ENCODE measurements at places on chromosomes 2 and 18.

DNA sequence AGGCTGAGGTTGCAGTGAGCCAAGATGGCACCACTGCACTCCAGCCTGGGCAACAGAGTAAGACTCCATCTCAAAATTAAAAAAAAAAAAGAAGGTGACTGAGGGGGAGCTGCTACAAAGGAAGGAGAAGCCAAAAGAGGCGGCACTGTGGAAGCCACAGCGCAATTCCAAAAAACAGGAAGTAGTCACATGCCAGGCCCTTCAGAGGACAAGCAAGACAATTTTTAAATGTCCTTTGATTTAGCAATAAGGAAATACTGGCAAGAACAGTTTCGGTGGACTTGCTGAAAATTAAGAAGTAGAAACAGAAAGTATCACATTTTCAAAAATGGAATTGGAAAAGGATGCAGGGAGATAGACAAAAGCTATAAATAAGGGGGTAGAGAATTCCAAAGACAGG lies 122.8 kb downstream of the OSBPL1A start:
- no peak for DNase-seq

GRCh38 chr2:73926493-73927327 lies at the start of gene DGUOK:
Gene DGUOK (plus strand): TSS chr2:73926880. CDS start chr2:73926911, 31 bp downstream.
- DNase-seq: peak; percentile 98

DNA sequence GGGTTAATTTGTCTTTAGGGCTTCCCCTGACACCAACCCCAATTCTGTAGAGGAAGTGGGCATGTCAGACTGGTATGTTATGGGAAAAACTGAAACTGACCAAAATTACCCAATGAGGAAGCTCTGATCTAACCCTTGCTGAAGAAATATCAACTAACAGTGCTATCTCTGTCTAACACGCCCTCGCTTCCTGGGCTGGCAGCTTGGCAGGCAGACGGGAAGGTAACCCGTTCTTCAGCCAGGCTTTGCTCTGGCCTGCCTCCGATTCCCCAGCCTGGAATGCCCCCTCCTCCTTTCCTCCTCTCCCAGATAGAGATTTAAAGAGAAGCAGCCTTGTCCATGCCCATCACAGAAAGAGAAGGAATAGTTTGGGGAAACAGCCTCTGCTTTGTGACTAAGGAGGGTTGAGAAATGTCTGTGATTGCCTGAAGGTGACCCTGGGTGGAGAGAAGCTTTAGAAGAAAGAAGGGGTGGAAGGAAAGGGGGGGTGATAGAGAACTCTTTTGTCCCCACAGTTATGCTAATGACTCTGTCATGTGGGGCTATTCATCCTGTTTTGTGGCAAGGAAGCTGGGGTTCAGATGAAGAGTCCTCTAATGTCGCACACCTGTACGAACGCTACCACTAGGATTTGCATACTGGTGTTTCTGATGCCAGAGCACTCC lies 15.4 kb downstream of the HK2 start:
- no peak for DNase-seq

- no peak for DNase-seq
Measured at GRCh38 chr2:216845426-216845825, 14.4 kb downstream of the TNP1 start.

DNA sequence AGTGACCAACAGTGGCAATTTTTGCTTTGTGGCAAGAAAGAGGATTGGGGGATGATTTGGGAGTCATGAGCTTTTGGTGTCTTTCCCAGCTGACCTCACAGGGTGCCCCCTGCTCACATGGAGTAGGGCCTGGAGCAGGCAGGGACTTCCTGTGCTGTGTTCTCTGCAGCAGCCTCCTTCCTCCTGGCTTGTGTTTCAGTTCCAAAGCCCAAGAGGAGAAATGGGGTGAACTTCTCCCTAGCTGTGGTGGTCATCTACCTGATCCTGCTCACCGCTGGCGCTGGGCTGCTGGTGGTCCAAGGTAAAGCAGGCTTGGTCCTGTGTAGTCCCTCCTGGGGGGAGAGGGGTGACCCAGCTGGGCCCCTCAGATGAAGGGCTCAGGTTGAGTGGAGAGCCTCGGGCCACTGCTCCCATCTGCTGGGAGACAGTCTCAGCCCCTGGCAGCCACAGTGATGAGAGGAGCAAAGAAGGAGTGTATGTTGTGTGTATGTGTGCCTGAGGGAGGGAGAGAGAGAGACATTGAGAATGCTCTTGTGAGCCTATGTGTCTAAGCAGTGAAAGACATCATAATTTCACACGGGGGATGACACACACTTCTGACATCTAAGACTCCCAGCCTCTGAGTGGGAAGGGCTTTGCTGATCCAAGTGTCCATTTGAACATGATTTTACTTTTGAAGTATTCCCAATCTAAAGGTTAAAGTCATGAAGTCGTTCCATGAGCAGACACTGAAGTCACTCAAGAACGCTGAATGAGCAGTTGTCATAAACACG lies 27.2 kb downstream of the MARCO start:
- no peak for DNase-seq

DNA sequence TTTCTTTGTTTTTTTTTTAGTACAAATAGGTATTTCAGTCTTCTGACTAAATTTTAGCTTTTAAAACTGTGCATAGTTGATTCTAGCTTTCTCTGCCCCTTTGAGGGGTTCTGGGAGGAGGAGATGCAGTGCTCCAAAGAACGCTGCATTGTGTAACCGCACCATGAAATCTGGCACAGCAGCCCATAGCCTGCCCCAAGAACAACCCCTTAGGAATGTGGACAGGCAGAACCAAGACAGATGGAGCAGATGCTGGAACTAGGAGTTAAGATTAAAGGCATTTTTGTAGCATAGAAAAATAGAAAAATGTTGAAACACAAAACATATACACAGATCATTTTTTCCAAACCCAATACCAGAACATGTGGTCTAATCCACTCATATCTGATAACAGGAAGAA lies 187.5 kb downstream of the SCG2 start:
- DNase-seq: no peak

GRCh38 chr2:196266351-196266750 lies 95.0 kb upstream of the STK17B start:
- DNase-seq: no peak

GRCh38 chr2:85002534-85002933 lies 31.6 kb downstream of the KCMF1 start:
- DNase-seq: no peak

GRCh38 chr2:1060987-1061386 lies 110.3 kb downstream of the SNTG2 start:
- no peak for DNase-seq

DNA sequence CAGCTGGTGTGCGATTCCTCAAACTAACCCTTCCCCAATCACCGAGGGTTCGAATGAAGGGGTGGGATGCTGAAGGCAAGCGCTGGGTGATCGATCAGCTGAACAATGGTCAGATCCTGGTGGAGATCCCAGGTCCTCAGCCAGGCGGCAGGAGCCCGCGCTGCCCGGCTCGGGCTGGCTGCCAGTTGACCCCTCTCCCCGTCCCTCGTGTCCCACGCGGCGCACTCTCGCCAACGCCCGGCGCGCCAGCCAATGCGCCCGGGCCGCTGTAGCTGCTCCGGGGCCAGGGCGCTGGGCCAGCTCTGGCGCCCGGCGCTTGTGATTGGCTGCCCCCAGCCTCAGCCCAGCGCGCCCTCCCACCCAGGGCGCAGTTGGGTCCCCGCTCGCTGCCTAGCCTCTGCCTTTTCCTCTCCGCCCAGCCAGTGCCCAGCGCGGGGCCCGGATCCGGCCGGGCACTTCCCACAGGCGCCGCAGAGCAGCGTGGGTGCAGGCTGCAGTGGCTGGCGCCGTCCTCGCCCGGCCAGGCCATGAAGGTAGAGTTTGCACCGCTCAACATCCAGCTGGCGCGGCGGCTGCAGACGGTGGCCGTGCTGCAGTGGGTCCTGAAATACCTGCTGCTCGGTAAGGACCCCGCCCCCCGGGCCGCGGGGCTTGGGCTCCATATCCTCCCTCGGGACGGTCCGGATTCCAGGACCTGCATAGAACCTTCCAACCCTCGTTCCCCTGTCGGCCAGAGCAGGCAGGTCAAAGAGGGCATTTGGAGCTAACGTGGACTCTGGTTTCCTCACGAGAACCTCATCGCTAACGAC lies at the start of gene MOGAT1:
MOGAT1 (plus strand) TSS at position 400 of the 809 bp plus-strand sequence; CDS start at position 528, 128 bp downstream.
- DNase-seq: peak; percentile 26

DNA sequence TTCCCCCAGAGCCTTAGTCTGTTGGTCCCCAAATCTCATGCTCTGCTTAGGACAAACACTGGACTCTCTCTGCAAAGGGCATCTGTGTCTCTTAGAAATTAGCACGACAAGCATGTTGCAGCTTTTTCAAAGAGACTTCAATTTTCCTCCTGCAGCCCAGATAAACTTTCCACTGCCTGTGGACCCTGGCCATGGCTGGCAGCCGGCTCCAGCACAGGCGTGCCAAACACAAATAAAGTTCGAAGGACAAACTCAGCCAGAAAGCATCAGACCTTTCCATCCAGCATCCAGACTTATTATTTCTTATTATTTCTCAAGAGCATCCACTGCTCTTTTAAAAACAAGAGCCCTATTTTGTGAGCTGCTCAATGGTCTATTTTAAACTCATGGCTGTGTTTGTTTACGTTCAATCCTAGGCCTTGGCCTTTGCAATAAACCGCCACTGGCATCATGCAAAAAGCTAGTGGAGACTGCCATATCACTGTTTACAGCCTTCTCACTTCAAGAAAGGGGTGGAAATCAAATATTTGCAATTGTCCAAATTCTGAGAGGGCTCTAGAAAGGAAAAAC lies 300.8 kb downstream of the BCL11A start:
- DNase-seq: no peak

DNA sequence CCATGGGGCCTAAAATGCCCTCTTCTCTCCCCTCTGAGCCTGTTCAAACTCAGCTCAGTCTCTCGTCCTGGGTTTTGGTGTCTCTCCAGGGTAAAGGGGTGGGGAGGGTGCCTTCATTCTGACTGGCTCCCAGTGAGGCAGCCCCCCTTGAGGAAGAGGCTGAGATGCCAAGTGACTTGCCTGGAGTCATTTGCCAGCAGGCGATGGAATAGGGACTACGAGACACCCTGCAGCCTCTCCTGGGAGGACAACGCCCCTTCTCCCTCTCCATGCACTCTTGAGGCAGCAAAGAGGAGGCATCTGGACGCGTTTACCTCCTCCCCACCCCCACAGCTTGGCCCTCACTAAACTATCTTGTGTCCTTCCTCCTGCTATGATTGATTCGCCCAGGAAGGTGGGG lies 760 bp upstream of the STON1 start:
- DNase-seq: no peak

DNA sequence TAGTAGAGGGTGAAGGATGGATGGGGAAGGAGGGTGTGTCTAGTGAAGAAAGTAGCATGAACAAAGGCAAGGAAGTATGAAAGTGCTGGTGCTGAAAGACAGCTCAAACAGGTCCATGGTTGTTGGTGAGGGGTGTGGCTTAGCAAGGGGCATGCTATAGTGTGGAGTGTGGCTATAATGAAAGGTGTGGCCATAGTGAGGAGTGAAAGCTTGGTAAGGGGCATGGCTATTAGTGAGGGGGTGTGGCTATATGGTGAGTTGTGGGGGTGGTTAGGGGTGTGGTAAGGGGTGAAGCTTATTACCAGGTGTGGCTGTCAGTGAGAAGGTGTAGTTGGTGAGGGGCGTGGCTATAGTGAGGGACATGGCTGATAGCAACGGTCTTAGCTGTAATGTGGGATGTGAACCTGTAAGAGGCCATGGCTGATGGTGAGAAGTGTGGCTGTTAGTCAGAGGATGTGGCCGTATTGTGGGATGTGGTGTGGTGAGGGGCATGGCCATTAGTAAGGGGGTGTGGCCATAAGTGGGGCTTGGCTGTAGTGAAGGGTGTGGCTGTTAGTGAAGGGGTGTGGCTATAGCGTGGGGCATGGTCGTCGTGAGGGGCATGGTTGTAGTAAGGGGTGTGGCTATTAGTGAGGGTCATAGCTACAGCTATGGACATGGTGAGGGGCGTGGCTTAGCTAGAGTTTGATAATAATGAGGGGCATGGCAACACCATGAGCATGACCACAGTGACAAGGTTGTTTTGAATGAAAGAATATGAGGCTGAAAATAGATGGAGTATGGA lies 549.6 kb downstream of the FBXO15 start:
- DNase-seq: no peak

DNA sequence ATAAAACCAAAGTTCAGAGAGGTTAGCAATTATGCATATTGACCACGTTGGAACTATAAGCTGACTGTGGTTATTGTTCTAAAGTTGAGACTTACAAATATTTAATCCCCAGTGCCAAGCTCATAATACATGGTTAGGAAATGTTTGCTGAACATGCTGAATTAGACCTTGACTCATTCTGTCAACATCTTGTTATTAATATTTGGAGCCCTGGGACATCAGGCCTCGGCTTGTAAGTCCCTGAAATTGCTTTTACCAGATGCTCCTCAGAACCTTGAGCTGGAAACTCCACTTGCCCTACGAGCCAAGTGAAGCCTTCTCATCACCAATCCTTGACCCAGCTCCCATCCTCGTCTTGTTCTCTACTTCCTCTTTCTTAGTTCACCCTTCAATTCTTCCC lies 21.2 kb downstream of the DYNAP start:
- no peak for DNase-seq

DNA sequence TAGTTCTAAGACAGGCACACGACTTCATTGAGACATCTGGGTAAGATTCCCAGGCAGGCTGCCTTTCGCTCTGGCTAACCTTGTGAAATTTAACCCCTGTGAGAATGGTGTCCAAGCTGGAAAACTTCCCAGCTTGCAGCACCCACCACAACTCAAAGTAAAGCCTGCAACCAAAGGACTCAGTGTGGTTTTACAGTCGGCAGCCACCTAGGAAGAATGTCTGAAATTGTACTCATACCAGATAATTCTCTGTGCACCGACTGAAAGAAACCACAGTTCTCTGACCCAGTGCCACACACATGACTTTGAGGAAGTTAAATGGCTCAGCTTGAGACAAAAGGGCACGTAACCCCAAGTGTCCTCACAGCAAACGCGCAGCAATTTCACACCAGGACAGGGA lies 125.7 kb downstream of the RBMS1 start:
- no peak for DNase-seq

DNA sequence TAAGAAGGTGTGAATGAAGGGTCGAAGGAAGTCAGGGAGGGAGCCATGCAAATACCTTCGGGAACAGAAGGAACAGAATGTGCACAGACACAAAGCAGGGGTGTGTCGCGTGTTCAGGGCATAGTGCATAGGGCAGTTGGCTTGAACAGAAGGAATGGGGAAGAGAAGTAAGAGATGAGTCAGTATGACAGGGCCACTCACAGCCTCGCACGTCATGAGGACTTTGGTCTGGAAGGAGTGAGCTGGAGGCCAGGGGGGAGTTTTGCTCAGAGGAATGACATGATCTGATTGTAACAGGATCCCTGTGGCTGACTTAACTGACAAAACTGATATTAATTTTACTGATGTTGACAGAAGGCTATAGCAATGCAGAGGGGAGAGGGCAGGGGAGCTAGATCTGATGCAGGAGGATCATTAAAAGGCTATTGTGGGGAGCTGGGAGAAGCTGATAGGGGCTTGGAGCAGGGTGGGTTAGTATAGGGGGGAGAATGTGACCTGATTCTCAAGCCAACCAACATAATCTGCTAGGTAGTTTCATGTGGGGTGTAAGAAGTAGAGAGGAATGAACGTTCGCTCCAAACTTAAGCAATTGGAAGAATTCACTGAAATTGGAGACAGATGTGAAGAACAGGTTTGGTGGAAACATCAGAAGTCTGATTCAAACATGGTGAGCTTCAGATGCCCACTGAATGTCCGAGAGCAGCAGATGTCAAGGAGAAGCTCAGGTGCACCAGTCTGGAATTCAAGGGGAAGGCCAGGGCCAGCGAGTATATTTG lies 60.4 kb upstream of the COPS8 start:
- no peak for DNase-seq
